ENCODE measurements at places on chromosomes 1 and 21.
A peak's percentile ranks its signal among the peaks of the same experiment; 100 is the strongest.

DNA sequence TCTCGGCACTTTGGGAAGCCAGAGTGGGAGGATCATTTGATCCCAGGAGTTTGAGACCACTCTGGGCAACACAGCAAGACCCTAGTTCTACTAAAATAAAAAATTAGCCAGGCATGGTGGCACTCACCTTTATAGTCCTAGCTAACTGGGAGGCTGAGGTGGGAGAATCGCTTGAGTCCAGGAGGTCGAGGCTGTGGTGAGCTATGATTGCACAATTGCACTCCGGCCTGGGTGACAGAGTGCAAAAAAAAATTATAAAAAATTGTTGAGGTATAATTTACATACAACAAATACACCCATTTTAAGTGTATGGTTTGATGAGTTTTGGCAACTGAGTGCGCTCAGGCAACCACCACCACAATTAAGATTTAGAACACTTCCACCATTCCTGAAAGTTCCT lies 108.5 kb upstream of the GADD45A start:
- no peak for DNase-seq

GRCh38 chr1:8536515-8536914 lies 218.6 kb downstream of the SLC45A1 start:
- DNase-seq, result no peak

DNA sequence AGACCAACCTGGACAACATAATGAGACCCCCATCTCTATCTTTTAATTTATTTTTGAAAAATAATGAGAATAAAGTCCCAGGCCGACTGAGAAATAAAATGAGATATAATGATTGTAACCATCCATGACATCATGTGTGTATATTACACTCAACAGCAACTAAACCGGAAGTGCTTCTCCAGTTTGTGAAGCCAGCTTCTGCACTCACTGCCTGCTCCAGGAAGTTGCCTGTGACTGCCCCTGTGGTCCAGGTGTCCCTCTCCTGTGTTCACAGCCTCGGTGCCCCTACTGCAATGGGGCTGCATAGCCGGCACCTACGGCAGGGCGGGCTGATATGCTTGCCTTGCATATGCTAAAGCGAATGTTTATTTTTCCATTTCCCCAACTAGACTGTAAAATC lies 68.3 kb downstream of the SSBP3 start:
- DNase-seq, result no peak

DNA sequence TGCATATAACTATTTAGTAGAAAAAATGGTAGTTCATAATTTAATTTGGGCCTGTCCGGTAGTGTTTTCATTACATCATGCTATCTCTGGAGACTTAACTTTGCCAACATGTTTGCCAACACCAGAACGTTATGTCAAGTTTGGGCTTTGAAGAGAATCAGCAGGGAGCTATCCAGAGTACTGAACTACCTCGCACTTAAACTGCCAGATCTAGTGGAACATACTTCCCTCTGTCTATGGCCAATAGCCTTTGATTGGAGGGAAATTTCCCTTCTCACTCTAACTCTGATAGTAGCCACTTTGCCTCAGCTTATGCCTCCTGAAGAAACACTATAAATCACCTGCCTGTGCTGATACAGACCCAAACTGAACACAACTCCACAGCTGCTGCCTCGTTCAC lies 10.0 kb downstream of the LRRC53 start:
- DNase-seq, result no peak

DNA sequence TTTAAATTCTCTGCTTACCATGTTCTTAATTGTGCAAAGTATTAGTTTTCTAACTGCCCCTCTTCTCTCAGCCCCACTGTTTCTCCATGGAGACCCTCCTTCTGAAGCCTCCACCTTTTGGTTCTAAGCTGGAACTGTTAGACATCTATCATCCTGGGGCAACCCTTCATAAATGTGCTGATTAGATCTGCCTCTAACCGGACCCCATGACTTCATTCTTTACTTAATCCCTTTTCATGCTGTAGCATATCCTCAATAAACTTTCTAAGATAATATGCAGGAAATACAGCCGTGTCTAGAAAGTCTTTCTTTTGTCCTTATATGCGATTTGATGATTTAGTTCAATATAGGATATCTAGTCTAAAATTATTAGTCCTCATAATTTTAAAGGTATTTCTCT lies 1020.1 kb downstream of the ADGRL2 start:
- no peak for DNase-seq

DNA sequence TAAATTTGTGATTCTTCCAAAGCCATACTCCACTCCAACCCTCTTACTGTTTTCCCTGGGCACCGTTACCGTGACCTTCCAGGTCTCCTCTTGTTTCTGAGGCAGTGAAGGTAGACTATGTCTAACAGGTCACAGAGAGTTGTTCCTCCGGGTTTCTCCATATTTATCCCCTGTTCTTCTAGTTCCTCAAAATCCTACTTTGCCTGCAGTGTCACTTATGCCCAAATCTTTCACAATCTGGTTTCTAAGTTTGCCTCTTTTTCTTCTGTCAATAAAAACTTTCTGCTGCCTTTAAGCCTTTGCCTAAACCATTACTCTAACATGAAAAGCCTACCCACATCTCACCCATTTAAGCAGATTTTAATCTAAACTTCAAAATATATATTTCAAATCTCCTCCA lies 87.7 kb downstream of the C4BPA start:
- DNase-seq, result no peak

- DNase-seq, result peak; percentile 67
Measured at GRCh38 chr21:33115631-33116510, 45.9 kb downstream of the OLIG1 start.

DNA sequence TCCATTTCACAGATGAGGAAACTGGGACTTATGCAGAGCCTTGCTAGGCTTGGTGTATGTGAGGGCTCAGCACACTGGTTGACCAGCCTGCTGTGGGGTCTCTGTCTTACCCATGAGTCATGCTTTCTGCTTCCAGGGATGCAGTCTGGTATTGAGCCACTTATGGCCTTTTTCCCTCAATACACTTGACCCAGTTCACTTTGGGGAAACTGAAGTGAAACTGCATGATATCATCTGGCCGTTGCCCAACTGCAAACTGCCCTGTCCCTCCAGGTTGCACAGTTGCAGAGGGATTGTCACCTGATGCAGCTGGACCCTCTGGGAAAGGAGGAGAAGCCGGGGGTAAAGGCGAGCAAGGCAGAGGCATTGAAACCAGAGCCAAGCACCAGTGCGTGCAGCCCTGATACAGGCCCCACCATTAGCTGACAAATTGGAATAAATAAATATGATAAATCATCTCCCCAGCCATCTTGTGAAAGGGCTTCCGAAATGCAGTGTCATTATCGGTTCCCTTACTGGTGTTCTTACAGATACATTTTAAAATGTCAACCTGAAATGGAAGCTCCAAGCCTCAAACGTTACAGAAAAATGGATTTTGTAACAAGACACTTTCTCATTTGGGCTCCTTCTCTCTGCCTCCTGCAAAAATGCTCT lies 39.3 kb upstream of the DUSP10 start:
- no peak for DNase-seq

GRCh38 chr1:24108334-24109165 lies 3.4 kb downstream of the MYOM3 start:
- DNase-seq, result no peak

- DNase-seq, result no peak
Measured at GRCh38 chr1:169316556-169316955, 51.0 kb downstream of the NME7 start.

DNA sequence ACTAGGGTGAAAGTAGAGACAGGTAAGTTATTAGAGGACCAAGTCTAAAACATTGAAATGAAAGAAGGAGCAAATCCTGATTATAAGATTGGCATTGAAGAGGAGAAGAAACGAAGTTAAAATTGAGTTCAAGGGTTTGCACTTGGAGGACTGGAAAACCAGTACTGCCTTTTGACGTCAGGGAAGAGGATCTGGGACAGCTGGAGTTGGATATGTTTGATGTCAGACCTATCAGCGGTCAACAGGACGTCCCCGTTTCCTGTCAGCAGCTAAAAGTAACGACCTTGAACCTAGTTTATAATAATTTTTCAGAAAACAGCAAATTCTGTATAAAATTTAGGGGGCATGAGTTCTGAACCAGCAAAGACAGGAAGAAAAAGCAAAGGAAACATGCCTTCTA lies 1.2 kb upstream of the NID1 start:
- DNase-seq, result no peak

DNA sequence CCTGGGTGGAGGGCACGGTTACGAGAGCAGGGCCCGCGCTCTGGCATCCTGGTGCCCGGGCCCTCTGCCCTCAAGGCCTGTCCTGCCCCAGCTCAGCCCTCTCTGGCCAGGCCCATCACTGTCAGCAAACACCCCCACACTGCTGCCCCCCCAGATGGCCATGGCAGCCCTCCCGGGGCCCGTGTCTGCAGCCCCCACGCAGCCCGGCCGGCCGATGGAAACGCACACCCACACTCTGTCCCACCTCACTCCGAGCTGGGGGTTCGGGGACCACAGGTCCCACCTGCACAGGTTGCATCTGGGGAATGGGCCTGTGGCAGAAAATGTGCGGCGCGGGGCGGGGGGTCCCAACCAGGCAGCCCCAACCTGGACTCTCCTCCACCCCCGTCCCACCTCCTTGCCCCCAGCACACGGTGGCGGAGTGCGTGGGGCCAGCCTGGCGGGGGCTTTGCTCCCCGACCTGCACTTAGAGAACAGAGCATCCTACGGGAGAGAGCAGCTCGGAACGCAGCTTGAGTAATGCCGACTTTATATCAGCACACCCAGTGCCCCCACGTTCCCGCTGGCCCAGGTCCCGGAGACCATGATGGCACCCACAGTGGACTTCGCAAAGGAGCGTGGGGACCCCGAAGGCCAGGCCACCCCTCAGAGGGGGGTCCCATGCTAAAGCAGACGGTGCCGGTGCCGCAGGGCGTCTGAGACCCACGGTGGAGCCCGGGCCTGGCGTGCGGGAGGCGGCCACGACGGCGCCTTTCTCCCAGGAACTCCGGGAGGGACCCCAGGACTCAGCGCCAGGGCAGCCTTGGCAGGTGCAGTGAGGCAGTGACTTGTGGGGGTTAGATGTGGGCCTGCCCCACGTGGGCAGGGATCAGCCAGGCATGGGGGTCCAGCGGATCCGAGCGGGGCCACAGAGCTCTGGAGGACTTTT lies 7.5 kb upstream of the RNF223 start:
- no peak for DNase-seq

DNA sequence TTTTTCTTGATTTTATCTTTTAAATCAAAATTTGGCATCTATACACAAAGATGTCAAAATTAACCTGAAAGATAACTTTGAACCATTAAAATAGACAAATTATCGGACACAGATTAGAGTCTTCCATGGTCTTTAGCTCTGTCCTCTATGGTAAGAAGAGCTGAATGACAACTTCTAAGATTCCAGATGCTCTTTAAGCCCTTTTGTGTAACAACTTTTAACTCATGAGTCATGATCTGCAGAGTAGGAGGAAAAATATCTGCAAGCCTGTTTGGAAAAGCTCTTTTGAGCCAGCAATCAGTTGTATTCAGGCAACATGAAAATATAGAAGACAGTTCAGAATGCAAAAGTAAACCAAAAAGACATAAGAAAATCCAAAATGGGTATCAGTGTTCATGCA lies 37.8 kb downstream of the TTC13 start:
- no peak for DNase-seq

DNA sequence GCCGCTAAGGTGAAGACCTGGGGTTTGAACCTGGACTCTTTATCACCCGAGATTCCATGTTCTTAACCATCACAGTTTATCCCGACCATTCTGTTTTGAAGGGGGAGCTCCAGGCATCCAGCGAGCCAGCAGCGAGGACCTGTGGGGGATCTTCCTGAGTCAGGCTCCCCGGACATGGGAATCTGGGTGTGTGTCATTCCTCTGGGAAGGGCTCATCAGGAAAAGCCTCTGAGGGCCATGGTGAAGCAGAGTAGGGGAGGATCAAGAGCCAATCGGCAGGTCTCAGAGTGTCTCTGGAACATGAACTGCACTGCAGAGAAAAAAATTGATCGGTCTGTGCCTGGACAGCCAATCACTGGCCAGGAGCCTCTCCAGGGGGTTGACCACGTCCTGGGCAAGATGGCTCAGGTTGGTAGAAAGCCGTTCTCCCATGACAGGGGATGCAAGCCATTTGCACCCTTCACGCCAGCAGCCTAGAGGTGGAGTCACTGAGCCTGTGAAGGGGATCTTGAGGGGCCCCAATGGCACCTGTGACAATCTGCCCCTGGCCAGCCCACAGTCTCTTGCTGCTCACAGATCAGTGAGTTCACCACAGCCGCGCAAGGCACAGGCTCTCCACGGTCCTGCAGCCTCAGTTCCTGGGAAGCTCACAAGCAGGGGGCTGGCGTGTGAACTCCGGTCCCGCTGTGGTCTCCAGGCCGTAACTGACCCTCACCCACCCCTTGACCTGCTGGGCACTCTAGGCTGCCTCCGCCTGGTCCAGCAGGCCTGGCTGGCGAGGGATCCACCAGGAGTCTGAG lies 20.4 kb upstream of the ACTRT2 start:
- no peak for DNase-seq

DNA sequence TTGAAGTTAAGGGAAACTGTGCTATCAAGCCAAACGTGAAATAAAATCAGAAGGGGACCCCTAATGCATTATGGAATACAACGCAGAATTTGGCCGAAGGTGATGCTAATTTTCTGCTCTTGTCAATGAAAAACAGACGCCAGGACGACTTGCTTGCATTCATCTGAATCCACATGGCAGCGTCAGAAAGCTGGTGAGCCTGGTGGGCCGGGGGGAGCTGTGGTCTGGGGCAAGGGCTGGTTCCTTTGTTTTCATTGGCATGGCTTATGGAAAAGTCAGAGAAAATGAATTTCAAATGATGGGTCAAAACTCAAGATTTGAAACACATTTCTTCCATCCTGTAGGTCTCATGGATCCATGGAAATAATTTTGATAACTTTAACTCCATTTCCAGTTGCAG lies 86.4 kb upstream of the RUNX1 start:
- DNase-seq, result no peak

- DNase-seq, result peak; percentile 84
Measured at GRCh38 chr1:155061381-155062150, 2.0 kb upstream of the EFNA4 start.

GRCh38 chr1:27099135-27099586 lies 55.8 kb downstream of the SLC9A1 start:
- no peak for DNase-seq

- DNase-seq, result no peak
Measured at GRCh38 chr1:4149831-4150230, 249.8 kb upstream of the C1orf174 start.

DNA sequence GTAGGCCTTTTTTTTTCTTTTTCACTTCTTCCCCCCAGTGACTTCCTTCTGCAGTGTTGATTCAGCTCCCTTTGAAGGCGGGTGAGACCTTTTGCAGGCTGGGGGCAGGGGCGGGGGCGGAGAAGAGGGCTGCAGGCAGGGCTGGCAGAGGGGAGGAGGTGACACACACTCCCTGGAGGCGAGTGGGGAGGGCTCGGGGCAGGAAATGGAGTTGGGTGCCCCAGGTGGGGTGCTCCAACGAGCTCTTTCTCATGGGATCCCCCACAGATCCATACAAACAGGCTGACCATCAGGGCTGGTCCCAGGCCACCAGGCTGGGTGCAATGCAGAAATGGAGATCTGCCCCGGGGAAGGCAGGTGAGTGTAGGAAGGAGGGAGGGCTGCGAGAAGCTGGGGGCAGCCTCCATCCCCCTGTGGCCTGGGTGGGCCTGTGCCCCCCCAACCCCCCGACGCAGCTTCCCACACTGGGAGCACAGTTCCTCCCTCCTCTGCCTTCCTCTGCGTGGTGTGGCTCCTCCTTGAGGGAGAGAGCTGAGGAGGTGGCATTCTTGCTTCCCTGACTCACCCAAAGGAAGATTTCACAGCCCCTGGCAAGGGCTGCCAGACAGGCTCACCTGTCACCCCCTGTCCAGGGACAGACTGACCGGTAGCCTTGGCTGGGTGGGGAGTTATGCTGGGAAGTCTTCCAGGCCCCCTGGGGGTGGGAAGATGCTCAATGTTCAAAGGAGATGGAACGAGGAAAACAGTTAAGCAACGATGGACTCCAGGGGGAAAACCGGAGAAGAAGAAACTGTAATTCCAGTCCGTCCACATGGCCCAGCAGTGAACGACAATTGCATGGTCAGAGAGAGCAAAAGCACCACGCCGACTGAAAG lies 7.1 kb upstream of the ITGB2 start:
- DNase-seq, result peak; percentile 25

All from nucleus accumbens (tissue), 56 donors.